ENCODE measurements at places on chromosomes 5 and 9. TPM values are rescaled to one million over a fixed set of nuclear protein-coding genes. Genes with fewer than 3 reads are reported as not detected.

Gene CETN3
- 23.3 TPM for total RNA-seq

Gene GRIN1
- not detected for total RNA-seq

Gene IL9
- 0.52 TPM for total RNA-seq

Gene IFNA7
- not detected for total RNA-seq

Gene SLCO6A1
- not detected for total RNA-seq

Gene PCDHGA7
- 0.10 TPM for total RNA-seq

DNA sequence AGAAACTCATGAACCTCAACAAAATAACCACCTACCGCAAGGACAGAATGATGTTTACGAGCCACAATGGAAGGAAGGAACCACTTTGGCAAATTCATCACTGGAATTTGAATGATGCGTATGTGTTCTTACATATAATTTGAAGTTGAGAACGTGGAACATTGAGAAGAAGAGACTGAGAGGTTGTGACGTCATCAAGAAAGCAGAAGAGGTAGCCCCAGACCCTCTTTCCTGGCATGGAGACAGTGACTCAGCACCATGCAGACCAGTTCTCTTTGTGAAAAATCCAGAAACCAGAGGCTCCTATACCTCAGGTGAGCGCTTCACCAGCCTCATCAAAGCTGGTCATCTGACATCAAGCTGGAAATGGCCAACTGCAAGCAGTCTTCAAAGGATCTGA, 124.5 kb downstream of the PDZD2 start:
- no peak for DNase-seq

DNA sequence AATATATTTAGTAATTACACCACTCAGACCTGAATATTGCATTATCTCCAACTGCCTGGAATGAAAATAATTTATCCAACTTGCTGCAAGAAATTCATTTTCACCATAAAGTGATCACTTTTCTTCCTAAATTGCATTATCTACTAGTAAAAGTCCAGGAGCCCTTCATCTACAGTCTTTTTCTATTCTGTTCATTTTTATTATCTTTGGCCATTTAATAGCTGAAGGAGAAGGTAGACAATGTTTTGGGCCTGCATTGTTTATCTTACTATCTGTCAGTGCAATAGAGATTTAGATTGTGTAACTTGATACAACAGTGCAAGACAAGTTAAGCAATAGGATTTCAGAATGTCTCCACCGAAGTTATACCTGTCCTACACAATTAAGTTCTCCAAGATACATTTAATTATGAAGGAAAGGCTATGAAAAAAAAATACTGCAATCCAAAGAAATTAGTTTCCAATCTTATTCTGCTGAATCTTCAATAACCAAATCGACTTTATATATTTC, 1339.7 kb upstream of the CDH6 start:
- no peak for DNase-seq

DNA sequence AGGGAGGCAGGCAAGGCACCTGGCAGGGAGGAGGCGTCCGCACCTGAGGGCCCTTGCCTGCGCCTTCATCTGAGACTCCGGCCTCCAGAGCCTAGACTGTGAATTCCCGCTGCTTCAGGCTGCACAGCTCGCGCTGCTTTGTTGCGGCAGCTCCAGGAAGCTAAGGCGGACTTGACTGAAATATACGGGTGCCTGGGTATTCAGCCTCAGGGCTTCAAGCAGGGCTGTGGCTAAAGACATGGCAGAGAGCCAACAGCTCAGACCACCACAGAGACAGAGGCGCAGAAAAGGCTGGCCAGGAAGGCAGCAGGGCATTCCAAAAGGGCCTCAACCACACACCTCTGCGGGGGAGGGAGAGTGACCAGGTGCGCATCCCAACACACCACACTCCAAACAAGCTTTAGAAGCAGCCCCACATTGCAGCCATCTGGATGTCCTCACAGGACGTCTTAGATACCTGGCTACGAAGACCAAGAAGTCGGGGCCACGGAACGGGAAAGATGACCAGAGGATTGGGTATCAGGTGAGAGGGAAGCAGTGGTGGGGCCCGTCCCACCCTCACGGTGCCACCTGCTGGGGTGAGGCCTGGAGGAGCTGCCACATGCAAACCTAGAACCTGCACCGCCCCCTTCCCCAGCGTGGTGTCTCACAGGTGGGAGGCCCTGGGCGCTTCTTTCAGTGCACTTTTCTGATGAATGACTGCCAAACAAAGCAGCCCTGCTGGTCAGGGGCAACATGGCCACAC, 1.7 kb upstream of the DPH7 start:
- DNase-seq: no peak

DNA sequence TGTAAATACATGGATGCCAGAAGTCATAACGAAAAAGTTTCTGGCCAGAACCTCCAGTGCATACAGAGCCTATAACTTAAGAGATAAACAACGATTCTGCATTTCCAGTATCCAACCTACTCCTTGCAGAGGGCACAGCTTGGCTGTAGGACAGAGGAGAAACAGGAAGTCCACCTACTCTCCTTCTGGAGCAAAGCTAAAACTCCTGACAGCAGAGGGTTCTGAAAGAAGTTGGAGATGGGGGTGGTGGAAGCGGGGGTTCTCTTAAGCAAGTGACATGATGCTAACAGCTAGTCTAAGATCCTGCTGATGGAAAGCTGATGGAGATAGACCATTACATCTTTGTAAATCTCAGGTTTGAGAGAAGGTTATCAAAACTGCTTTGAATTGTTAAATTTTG, 35.5 kb upstream of the CTNNAL1 start:
- no peak for DNase-seq

DNA sequence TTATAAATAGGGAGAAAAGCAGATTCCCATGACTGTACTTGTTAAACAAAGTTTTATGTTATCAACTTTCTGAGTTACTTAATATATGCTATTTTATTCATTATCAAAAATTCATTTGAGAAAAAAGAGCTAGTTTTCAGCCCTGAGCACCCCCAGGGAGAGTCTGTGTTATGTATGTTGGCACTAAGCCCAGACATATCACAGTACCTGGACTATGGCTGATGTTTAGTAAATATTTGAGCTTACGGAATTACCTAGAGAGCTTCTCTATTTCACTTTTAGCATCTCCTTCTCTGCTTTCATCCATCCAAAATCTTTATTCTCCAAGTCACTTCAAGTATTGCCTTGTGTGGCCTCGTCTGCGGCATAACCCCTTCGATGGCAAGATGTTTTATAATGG, 225.9 kb upstream of the PCSK5 start:
- DNase-seq: no peak

- DNase-seq: no peak
Measured at GRCh38 chr5:116583085-116583861, 8.7 kb upstream of the SEMA6A start.

DNA sequence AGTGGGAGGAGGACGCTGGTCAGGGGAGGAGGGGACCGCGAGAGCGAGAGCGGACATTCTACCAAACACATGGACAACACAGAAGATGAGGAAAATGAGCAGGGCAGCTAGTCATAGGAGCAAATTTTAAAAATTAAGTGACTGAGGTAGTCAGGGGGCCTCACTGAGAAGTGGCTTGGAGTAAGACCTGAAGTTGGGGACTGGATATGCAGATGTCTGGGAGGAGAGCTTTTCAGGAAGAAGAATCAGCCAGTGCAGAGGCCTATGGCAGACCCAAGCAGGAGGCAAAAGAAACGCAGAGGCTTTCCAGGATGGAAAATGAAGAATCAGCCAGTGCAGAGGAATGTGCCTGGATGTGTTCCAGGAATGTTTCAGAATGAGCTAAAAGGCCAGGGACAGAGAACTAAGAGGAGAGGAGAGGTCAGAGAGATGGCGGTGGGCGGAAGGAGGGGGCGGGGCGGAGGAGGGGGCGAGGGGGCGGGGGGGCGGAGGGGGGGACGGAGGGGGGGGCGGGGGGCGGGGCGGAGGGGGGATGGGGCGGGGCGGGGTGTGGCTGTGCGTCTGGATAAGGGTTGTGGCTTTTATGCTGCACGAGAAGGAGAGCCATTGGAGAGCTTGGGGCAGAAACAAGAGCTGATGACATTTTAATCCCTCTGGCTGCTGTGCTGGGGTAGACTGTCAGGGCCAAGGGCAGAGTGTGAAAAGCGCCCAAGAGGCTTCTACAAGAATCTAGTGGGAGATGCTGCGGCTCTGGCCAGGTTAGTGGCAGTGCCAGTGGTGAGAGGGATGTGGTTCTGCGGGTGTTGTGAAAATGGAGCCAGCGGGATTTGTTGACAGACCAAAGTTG, 129.6 kb downstream of the KCNIP1 start:
- DNase-seq: no peak

DNA sequence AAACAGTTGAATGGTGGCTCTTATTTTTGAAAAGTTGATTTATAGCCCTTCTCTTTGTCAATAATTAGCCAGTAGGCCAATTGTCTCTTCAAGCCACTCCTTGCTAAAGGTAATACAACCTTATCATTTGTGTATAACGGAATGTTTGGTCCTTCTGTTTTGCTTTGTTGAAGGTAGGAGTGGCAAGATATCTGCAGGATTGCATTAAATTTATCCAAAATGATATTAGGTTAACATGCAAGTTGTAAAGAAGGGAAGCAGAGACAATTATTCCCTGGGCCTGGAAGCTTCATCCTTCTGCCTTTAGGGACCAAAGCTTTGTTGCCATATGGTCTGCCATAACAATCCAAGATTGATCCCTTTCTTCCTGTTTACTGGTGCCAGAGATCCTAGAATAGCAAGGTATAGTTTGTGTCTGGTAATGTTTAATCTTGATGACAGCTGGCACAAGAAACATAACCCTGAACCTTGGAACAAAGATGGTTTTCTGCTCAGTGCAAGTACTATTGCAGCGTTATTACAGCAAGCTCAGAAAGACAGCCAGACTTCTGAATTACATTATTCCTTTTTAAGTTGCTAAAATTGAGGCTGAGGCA, 15.5 kb upstream of the FSD1L start:
- no peak for DNase-seq

GRCh38 chr9:89911721-89912604, 307.2 kb downstream of the GADD45G start:
- DNase-seq: no peak

- no peak for DNase-seq
Measured at GRCh38 chr5:129608350-129608749, 139.5 kb upstream of the MINAR2 start.

DNA sequence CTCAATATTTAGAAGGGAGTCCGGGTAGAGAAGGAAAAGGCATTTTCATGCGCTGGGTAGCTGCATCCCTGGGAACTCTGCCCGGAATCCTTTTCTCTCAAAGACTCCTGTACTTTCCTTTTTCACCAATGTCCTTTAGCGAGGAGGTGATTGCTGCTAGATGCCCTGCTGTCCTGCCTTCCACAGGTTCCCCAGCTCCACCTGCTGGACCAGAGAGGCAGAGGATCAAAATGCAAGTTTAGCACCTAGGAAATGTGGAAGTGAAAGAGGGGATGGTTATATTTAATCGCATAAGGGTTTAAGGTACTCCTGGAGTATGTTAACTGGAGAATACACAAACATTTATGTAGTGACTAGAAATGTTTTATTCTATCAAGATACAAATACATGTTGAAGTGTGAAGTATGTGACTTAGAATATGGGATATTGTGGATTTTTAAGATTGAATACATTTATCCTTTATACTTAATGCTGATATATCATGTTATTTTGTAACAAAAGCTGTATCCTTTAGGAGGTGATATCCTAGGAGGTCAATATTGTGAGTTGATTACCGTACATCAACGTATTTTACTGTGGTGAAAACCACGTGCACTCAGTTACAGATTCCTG, 145.7 kb downstream of the ARHGAP26 start:
- no peak for DNase-seq

DNA sequence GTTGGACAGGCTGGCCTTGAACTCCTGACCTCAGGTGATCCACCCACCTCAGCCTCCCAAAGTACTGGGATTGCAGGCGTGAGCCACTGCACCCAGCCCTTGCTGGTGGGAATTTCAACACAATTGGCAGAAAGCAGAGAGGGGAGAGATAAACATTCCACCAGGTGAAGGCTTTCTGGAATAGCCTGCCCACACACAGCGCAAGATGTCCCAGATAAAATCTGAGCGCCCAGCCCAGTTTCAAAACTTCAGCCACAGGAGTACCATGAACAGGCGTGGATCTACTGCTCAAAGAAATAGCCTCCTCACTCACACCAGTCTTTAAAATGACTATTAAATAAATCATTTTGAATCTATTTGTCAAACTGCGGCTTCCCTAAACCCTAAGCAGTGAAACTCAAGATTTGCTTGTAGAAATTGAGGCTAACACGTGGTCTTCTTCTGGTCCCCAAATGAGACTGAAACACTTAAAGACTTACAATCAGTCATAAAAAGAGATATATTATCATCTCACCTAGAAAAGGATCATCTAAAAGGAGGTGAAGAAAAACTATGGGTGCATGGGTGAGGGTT, 34.7 kb downstream of the CAPSL start:
- no peak for DNase-seq

DNA sequence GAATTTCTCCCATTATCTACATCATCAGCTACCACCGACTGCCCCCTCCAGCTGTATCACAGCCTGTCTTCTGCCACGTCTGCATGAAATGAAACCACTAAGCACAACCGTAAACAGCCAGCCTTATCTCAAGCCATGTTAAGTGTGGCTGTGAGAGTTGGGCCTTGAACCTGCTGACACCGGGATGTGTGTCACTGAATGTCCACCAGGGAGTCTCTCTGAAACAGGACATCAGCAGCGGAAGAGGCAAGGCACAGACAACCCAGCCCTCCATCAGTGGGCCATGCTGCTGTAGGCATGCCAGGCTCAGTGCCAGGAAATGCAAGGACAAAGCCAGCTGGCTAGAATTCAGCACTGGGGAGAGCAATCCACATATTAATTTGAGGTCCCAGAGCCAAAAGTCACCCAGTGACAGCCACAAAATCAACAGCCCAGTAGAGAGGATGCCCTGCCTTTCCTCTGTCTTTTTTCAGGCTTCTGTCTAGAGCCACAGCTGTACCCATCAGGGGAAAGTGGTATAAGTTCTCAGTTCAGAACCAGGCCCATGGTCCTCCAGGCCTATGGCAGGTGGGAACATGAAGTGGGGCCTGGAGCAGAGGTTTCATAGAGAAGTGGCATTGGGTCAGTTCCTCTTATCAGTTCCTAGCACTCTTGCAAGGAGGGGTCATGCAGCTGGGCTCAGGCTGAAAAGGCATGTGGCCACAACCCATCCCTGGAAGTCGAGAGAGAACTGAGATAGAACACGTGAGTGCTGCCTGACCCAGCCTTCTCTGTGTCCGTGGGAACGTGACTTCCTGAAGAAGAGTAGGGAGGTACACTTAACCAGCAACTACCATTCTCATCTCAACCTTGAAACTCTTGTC, 199.4 kb downstream of the ESM1 start:
- no peak for DNase-seq

- no peak for DNase-seq
Measured at GRCh38 chr9:92717201-92718085, 47.2 kb downstream of the BICD2 start.

DNA sequence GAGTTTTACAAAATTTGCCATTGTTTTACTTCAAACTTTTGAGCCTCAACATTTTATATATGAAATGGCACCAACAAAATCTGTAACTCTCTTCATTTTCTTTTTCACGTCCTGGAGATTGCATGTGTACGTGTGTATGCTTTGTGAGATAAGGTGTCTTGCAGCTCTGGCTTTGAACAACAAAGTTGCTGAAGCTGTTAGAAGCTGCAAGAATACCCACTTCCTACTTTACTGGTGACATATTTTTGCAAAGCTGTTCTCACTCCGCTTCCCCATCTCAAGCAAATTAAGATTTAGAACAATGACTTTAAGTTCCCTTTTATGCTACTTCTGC, 41.8 kb downstream of the FYB1 start:
- DNase-seq: no peak

Data from natural killer cell treated with Interleukin-12 subunit alpha and Interleukin-12 subunit beta and Interleukin-15 and Interleukin-18, amount 100 ng/mL, for 72 hours (primary cell).